Activated CD8-positive, alpha-beta memory T cell treated with anti-CD3 and anti-CD28 coated beads for 4 hours (primary cell): ENCODE measurements at places on chromosomes 13 and 19.

DNA sequence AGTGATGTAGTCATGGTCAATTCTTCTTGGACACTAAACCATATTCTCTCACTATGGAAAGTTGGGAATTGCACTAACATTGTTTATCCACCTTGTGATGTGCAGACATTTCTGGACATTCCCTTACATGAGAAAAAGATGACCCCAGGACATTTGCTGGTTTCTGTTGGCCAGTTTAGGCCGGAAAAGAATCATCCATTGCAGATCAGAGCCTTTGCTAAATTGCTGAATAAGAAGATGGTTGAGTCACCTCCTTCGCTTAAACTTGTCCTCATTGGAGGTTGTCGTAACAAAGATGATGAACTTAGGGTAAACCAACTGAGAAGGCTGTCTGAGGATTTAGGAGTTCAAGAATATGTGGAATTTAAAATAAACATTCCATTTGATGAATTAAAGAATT lies at the start of gene UTP14C:
TSS of gene UTP14C (plus strand) at position 211 of the 400 bp plus-strand sequence. CDS start 4,114 bp downstream, outside the sequence.
- no peak for DNase-seq

DNA sequence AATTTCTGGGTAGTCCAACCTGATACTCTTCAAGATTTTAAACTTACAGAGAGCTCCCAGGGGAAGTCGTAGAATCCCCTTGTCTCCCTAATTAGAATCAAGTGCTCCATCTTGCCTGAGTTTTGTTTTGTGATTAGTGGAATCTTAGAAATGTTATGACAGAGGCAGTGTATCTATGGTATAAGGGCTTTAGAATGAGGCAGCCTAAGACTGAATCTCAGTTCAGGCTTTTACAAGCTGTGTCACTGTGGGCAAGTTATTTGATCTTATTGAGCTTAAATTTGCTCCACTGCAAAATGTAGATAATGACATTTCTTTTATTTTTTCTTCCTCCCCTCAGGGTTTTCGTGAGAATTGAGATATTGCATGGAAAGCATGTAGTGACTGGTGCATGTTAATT lies 215.5 kb downstream of the POSTN start:
- no peak for DNase-seq

- no peak for DNase-seq
Observed at GRCh38 chr19:13118424-13119193, 545 bp downstream of the NACC1 start.

- DNase-seq = no peak
Observed at GRCh38 chr13:60386250-60386649, 10.8 kb upstream of the TDRD3 start.

- no peak for DNase-seq
Observed at GRCh38 chr19:16883522-16883921, 5.3 kb upstream of the F2RL3 start.

DNA sequence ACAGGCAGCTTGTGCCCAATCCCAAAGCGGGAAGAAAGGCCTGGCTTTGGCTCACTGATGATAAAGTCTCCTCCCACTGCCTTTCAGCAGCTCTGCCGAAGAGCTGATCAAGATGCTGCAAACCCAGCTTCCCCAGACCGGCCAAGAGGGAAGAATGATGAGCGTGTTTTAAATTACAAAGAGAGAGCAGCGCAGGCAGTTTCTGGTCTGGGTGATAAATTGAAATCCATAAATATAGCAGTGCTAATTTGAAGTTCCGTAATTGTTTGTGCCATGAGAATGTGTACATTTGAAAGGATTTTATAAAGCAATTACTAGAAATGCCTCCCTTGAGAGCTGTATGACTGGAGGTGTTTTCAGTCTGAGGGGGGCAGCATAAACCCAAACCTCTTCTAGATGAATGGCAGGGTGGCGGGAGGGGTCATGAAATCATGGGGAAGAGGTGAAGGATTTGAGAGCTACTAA lies 171.8 kb downstream of the STK24 start:
- DNase-seq = no peak

DNA sequence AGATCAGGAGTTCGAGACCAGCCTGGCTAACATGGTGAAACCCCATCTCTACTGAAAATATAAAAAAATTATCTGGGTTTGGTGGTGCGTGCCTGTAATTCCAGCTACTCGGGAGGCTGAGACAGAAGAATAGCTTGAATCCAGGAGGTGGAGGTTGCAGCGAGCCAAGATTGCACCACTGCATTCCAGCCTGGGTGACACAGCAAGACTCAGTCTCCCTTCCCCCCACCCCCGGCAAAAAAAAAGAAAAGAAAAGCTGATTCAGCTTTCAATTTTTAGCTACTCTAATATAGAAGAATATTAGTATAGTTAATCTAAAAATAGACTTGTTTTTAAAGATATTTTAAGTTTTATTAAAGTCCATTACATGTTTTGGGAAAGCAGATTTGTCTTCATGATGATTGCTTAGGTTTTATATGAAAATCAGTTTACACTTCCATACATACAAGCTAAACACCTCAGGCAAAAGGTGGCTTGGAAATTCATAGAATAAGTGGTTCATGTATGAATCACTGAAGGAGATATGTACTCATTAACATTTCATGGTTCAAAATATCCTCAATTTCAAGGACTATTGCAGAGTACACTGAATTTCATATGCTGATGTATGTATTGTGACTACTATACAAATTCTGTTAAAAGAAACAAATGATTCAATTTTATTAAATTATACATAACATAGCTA lies 165.2 kb downstream of the TDRD3 start:
- no peak for DNase-seq

DNA sequence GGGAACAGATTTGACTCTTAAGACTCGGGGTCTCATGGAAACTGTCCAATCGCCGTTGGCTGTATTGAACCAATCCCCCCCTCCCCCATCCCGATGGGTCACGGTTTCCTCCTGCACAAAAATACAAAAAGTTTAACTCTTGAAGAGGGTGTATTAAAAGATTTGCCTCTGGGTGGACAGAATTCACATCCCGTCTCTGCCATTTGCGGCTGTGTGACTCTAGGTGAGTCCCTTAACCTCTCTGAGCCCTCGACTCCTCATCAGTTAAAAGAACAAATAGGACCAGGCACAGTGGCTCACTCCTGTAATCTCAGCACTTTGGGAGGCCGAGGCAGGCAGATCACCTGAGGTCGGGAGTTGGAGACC lies 31.3 kb upstream of the FEM1A start:
- DNase-seq = no peak
